ENCODE measurements at places on chromosomes 6 and 20.

DNA sequence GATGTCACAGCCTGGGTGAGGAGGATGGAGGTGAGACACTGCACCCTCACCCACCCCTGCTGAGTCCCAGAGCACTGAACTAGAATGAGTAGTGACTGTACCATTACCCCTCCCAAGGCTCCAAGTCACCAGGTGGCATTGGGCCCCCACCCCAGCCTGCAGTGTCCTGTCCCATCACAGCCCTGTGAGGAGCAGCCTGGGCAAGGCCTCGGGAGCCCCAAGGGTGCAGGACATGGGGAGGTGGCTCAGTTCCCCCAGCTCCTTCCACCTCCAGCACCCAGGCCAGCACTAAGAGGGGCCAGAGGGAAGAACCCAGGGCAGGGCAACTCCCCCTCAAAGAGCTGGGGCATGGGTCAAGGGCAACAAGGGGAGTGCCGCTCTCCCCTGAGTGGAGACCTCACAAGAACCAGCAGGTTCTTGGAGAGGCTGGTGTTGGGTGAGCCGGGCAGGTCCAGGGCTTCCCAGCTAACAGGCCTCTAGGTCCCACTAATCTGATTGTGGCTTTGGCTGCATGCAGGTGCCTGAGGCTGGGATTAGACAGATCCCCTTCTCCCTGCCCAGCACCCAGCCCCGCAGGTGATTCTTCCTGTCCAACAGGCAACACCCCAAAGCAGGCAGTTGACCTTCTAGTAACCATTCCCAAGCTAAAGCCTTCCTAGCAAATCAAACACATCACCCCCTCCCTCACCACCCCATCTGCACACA is 2.6 kb downstream of the CST4 start:
- peak; percentile 76 for DNase-seq

DNA sequence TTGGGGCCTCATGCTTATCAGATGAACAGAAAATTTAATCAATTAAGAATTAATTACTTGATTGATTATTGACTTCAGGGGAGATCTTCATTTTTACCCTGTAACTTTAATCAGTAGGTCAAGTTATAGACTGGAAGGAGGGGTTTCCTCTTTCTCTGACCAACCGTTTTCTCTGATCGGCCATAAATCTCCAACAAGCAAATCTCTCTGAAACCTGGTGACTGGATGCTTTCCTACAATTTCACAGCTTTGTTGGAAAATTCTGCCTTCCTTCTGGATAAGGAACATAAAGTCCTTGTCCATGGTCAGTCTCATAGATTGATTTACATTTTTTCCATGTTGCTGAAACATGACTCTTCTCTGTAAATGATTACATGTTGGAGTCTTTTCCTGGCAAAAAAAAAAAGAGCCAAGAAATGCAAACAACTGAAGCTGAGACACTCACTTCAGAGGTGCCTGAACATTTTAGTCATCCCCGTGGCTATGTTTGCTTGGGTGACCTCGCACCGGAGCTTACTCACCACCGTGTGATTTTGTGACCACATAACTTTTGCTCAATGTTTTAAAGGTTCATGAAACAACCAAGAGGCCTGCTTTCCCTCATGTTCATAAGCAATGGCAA is 31.0 kb downstream of the IRF4 start:
- DNase-seq, result no peak

- DNase-seq, result no peak
These were observed 491.0 kb downstream of the HAO1 start for GRCh38 chr20:7449269-7449668.

- DNase-seq, result no peak
These were observed 125.6 kb downstream of the EYA2 start for GRCh38 chr20:47020231-47020630.

DNA sequence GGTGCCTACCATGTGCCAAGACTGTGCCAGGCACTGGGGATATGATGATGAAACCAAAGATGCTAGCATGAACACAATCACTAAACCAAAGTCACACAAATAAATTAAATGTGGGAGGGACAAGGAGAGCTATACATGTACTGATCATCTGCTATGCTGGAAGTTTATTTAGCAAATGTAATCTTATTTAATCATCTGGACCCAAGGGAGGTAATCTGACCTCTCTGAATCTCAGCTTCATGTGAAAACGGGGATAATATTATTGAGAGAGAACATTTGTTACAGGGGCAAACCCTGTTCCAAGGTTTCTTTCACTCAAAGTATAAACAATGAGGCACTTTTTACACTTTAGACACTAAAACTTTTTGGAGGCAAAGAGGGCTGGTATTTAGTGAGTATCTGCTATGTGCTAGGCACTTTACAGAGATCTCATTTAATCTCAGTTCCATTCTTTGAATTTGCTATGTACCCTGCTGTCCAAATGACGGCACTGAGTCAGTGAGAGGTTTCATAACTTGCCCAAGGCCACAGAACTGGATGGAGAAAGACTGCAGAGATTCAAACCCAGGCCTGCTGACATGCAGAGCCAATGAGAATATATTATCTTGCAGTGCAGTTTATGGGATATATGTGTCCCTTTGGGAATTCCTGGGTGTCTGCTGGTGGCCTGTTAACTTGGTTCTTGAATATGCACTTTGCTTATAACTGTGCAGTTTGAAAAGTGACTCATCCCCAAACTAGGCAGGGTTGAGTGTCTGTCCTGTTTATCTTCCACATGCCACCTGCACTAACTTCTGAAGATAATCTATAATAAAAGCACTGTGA is 3.3 kb upstream of the ASXL1 start:
- no peak for DNase-seq

DNA sequence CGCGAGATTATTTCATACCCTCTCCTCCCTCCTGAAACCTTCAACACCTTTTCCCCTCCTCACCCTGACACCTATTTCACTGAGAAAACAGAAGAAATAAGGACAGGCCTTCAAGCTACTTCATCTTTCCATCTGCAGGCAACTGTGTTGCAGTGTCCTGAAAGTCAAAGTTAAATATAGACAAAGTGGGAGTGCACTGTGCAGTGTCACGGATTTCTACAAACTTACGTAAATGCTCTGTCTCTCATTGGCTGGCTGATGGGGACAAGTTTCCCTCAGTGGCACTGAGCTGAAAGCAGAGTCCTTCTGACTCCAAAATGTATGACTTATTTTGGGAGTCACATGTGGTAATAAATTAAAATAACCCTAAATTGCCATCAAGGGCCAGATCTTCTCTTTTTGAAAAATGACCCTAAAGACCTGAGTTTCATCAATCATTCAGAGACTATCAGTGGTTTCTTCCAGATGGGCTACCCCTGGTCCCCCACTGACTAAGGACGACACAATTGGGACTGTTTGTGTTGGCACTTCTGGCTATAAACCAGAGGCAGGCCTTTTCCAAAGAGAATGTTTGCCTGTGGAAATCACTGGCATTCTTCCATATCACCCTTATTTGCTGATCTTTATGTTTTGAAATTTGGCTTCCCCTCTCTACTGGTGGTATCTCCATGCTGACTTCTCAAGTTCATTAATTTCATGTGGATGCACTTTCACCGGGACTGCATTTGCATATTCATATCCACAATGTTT is 21.6 kb downstream of the ALDH8A1 start:
- no peak for DNase-seq

GRCh38 chr6:1215023-1215422 is 96.9 kb upstream of the FOXQ1 start:
- no peak for DNase-seq

DNA sequence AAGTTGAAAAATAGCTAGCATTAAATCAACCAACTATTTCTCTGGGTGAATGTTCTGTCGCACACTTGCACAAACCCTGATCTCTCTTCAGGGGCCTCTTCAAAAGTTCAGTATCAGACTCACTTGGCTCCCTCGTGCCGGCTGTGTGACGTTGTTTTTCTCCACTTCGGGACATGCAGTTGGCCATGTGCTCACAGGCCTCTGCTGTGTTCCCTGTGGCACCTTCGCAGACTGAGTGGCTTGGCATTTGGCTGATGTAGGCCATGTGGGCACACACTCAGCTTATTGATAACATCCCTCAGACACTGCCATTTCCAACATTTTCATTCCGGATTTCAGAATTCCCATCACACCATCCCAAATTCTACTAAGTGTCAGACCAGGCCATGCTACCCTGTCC is 49.3 kb downstream of the PACRG start:
- no peak for DNase-seq

Data from osteocyte (in vitro differentiated cells).